ENCODE measurements at places on chromosomes 6 and 20. TPM values are rescaled to one million over a fixed set of nuclear protein-coding genes. Genes with fewer than 3 reads are reported as not detected.

C6orf132 gene
- total RNA-seq: 0.75 TPM

C6orf141 gene
- 6.5 TPM for total RNA-seq

IPCEF1 gene
- not detected for total RNA-seq

ARMC12 gene
- total RNA-seq: not detected

ISM1 gene
- total RNA-seq: 0.11 TPM

EPB41L1 gene
- 12.8 TPM for total RNA-seq

PTCRA gene
- not detected for total RNA-seq

BRD2 gene
- total RNA-seq: 113 TPM

BEND3 gene
- total RNA-seq: 2.9 TPM

CLPSL1 gene
- not detected for total RNA-seq

CNR1 gene
- total RNA-seq: not detected

LIME1 gene
- total RNA-seq: 19.1 TPM

FILIP1 gene
- total RNA-seq: under 0.01 TPM

GLO1 gene
- 230 TPM for total RNA-seq

OTOR gene
- not detected for total RNA-seq

MCM9 gene
- total RNA-seq: 8.6 TPM

SLC4A11 gene
- total RNA-seq: 3.1 TPM

LBP gene
- not detected for total RNA-seq

SIRPB2 gene
- not detected for total RNA-seq

TBXT gene
- total RNA-seq: not detected

IL17A gene
- total RNA-seq: not detected

CUL7 gene
- 38.6 TPM for total RNA-seq

BFSP1 gene
- total RNA-seq: 6.6 TPM

TFAP2D gene
- total RNA-seq: not detected

KCNK15 gene
- not detected for total RNA-seq

OR2J3 gene
- not detected for total RNA-seq

TRIM10 gene
- not detected for total RNA-seq

JPH2 gene
- 24.4 TPM for total RNA-seq
